ENCODE measurements at places on chromosomes 7 and 10.

- DNase-seq = no peak
These were observed 200.9 kb downstream of the TEX36 start for GRCh38 chr10:125482108-125482507.

DNA sequence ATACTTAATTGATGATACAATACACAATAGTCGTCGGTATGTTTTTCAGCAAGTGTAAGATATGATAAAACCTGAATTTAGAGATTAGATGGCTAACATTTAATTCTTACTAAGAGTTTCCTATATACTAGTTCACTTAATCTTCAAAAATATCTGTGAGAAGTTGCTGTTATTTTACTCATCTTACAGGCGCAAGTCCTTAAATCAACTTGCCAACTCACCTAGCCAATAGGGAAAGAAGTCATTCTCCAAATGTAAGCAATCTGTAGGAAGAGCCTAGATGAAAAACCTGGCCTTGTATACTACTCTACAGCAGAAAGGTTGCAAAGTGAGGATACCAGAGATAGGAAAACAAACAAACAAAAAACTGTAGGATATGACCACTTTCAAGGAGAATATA is 10.6 kb downstream of the CD36 start:
- no peak for DNase-seq

DNA sequence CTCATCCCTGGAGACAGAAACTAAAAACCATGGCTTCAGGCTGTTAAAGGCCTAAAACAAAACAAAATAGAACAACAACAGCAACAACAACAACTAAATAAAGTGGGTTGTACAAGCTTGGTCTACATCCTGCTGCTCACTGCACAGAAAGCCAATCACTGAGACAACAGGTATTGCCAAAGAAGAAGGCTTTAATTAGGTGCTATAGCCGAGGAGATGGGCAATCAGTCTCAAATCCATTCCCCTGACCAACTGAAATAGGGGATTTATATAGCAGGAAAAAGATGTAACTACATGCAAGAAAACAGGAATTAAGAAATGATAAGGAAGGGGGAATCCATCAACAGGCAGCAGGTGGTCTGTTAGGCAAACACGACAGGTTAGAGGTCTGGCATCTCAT is 22.4 kb upstream of the NUB1 start:
- DNase-seq = no peak

- no peak for DNase-seq
These were observed 157.7 kb downstream of the PLPP4 start for GRCh38 chr10:120614680-120615079.

DNA sequence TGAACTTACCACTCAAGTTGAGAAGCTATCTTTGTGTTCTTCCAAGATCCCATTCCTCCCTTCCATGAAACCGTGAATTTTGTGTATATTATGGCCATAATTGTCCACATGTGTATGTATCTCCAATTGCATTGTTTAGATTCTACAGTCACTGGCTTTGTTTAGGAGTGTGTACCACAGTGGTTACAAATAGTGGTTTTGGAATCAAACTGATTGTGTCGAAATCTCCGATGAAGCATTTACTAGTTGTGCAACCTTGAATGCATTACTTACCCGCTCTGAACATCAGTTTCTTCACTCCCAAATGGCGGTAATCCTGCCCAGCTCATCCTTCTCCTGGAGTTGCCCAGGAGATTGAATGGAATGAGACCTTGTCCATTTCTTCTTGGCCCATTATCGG is 145.0 kb upstream of the ZNF32 start:
- DNase-seq = peak; percentile 61

DNA sequence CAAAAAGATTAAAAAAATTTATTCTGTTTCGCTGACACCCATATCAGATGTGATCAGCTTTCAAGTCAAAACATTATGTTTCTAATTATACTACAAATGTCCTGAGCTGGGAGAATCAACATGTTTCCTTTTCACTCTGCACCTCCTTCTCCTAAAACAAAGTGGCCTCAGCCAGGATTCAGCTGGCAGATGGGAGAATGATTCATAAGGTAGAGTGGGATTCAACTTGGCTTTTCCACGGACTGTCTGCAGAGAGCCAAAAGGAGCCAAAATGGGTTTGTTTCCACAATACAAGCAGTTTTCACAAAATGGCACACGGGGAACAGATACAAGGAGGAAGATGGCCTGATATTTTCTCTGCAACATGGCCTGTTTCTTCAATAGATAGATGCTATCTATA is 376.5 kb upstream of the PRKCQ start:
- DNase-seq = peak; percentile 2

GRCh38 chr7:100465702-100466311 is 1.7 kb upstream of the SPACDR start:
- DNase-seq = peak; percentile 73

DNA sequence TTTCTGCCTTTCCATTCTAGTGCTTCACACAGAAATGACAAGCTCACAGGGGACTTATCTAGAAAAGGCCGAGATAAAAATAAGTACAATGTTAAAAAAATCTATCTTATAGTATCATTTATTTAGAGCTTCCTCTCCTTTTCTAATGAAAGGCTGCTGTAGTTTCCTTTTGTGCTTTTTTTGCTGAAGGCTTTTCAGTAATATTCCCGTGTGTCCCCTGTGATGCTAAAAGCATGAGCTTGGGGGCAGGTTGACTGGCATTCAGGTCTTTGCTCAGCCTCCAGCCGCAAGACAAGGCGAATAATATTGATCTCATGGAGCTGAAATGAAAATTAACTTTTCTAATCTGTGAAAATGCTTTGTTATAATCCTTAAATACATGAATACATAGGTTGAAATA is 143.0 kb downstream of the ST7 start:
- no peak for DNase-seq

DNA sequence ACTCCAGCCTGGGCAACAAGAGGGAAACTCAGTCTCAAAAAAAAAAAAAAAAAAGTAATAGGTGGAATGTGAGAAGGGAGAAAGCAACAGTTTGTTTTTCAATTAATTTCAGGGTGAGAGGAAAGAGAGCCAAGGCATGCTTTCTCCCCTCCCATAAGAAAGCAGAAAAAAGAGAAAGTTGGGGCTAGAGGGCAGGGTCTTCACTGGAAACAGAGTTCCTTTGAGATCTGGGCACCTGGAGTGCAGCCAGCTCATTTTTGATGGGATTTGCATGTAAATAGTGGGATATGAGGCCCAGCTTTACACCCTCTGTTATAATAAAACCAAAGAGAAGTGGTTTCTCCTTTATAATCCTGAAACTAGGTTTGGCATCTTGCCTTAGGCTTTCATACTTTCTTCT is 13.8 kb upstream of the STOX1 start:
- no peak for DNase-seq
